ENCODE measurements at places on chromosomes 7 and 10. TPM values are rescaled to one million over a fixed set of nuclear protein-coding genes. Genes with fewer than 3 reads are reported as not detected.

- no peak for DNase-seq
These were observed 6.6 kb upstream of the FEZF1 start for GRCh38 chr7:122311050-122311700.

Gene SLC26A3
- not detected for total RNA-seq

Gene CYP3A5
- total RNA-seq: not detected

Gene WAC
- total RNA-seq: 32.6 TPM

Gene UTF1
- not detected for total RNA-seq

Gene TAS2R5
- not detected for total RNA-seq
